ENCODE measurements at places on chromosomes 2 and 18.

DNA sequence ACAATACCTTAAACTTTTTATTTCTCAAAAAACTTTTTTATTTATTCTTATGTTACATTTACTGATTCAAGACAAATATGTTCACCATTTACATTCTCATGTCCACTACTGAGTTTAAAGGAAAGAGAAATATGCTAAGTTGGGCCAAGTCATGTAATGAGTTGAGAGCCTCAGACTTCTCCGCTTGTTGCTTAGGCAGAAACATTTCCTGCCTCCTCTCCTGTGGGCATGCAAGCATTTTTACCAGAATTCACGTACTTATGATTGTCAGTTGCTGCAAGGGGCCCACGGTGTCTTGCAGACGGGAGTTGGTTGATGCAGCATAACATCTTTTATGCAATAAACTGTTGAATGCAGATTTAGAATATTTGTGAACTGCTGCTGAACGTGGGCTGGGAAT, 51.8 kb downstream of the MYO1B start:
- no peak for DNase-seq

GRCh38 chr2:45612731-45613130, 1.7 kb upstream of the SRBD1 start:
- DNase-seq, result no peak

- DNase-seq, result no peak
Measured at GRCh38 chr2:88252111-88252510, 82.0 kb downstream of the THNSL2 start.

- DNase-seq, result no peak
Measured at GRCh38 chr2:218508299-218508698, 59.9 kb downstream of the USP37 start.

DNA sequence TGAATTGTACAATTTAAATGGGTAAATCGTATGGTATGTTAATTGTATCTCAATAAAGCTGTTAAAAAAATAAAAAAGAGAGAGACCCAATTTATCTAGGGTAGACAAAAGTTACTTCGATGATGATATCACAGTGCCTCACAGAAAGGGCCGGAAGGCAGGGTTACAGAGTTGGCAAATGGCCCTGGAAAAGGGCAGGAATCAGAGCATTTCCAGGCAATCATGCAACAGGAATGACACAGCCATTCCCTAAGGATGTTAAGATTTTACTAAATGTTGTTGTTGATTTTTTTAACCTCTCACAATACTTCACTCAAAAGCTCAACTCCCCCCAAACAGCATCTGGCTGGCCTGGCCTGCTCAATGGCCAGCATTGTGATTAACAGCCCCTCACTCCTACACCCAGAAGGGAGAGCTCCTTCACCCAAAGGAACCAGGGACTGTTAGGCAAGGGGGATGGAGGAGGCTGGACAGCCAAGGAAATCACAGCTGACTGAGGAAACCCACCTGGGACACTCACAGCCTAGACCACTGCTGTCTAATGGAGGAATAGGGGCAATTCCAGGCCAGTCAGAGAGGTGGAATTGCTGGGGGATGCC, 7.7 kb upstream of the SP100 start:
- DNase-seq, result no peak
